NCI-H187 (cell line): ENCODE measurements at places on chromosomes 5 and 9.

DNA sequence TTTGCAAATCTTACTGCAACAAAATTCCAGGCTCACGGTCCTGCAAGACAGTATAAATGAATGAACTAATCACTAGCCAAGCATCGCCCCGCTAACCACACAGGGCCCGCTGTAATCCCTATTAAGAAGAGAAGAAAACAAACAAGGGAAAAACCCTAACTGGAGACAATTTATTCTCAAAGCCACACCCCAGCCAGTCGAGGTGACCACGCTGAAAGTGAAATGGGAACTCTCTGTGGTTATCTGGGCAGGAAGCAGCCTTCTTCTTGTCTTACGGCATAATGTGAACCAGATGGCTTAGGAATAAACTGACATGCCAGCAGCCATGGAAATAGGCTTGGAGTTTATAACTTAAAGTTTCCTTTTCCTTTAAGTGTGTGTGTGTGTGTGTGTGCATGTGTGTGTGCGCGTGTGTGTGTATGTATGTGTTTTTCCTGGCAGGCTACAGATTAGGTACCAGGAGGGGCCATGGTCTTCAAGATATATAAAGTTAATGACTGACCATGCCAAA, 120.2 kb downstream of the SEMA6A start:
- no peak for DNase-seq

- DNase-seq = no peak
Observed at GRCh38 chr9:30116673-30117217, 2267.7 kb upstream of the ACO1 start.

DNA sequence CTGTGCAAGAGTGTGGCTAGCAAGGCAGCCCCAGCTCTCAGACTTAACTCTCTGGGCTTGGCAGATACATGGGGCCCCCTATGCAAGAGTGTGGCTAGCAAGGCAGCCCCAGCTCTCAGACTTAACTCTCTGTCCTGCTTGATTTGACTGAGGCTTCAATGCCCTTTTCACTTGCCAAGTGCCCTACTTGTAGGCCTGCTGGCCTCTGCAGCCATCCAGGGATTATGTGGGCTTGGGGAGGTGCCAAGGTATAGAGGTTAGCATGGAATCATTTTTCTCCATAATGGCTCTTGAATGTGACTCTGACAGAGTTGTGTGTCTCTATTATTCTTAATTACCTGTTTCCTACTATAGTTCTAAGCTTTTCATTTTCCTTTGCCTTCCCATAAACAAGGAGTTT, 115.5 kb upstream of the RUSC2 start:
- no peak for DNase-seq

DNA sequence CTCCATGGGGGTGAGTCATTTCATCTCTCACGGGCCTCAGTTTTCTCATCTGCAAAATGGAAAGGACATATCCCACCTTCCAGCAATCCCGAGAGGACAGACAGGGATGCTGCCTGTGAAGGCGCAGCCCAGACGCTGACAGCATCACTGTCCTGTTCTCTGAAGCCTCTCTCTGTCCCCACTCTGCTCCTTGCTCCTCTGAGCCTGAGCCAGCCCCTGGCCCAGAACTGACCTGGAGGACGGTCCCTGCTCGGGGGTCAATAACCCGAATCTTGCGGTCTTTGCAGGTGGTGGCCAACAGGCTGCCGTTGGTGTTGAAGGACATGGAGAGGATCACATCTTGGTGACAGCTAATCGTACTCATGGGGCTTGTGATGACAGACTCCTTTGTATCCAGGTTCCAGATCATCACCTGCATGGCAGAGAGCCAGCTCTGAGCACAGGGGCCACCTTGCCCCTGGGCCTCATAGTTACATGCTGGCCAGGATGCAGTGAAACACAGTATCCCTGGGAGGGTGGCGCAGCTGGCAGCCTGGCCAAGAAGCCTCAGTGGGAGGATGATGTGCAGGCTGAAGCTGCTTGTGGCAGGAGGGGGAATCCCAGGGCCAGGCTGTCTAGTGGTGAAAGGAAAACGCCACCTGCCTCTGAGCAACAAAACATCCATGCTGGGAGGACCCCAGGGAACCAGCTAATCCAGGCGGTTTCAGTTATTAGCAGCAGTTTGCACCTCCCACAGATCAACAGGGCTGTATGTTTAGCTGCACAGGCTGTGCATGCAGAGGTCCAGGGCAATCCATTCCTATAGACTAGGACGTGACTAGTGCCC, 14.0 kb upstream of the TRIM14 start:
- peak; percentile 17 for DNase-seq

- no peak for DNase-seq
Observed at GRCh38 chr9:112007575-112008240, 111.1 kb downstream of the UGCG start.

GRCh38 chr5:154321546-154321945, 124.3 kb upstream of the SAP30L start:
- DNase-seq = no peak

- DNase-seq = no peak
Observed at GRCh38 chr5:135608361-135608760, 29.6 kb upstream of the CXCL14 start.

DNA sequence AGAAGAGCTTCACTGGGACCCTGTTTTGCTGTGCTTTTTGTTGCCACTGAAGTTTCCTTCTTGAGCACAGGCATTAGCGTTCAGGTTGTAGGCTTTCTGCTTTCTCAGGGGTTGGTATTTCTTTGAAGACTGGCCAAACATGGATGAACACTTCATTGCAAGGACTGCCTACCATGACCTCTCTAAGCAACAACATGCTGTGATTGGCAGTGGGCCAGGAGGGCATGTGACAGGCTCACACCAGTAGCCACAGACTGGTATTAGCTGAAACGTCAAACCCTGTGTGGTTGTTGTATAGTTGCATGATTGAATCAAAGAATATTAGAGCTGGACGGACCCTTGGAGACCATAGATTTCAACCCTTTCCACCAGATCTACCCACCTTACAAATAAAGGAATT, 20.0 kb upstream of the MLANA start:
- DNase-seq = no peak

DNA sequence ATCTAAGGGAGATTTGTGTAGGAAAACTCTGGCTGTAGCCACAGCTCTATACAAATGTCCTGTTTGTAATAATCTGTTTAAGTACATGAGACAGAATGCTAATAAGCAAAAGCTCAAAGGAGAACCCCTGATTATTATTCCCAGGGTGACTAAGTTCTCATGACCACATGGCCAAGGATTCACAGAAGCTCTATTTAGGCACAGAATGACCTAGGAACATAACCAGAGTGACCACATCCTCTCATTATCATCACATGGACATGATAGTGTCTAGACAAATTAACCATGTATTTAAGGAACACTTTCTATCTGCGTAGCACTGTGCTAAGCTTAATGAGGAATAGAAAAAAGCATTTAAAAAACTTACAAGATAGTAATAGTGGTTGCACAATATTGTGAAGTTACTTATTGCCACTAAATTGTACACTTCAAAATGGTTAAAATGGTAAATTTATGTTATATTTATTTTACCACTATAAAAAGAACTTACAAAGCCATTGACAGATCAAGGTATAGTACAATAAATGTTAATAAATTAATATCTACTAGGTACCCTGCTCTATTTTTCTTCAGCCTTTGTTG, 56.3 kb downstream of the STX17 start:
- no peak for DNase-seq

DNA sequence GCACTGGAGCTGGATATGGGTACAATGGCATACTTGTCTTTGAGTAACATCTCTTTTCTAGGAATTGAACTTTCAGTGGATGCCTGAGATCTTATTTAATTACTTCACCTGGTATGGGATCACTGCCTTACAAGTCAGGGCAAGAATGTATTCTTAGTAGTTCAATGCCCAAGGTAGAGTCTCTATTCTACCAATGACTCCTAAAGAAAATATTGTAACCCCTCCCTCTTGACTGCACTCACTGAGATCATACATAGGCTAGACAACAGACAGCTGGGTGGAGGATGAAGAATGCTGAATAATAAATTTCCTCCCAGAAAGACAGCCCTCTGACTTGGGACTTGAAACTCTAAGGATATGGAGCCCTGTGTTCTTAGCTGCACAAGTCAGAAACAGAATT, 1216.3 kb upstream of the ACO1 start:
- DNase-seq = no peak
